Osteoblast (primary cell): ENCODE measurements at places on chromosomes 2 and 18. TPM values are rescaled to one million over a fixed set of nuclear protein-coding genes. Genes with fewer than 3 reads are reported as not detected.

- peak; percentile 31 for DNase-seq
Observed at GRCh38 chr18:12408247-12408869, 629 bp downstream of the PRELID3A start.

- no peak for DNase-seq
Observed at GRCh38 chr2:49113046-49113445, 41.3 kb downstream of the FSHR start.

DNA sequence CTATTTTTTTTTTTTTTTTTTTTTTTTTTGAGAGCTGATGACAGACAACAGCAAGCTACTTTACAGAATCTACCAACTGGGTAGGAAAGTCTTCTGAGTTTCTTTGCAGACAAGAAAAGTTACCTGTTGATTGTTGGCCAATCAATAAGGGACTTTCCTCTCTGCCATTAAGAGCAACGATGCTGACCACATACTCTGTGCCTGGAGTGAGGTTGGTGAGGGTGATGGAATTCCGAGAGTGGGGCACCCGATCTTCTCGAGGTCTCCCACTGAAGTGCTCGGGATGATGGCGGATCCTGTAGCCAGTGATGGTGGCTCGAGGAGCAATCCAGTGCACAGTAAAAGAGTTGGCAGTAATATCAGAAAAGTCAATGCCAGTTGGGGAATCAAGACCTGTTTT is 49.3 kb downstream of the FN1 start:
- no peak for DNase-seq

DNA sequence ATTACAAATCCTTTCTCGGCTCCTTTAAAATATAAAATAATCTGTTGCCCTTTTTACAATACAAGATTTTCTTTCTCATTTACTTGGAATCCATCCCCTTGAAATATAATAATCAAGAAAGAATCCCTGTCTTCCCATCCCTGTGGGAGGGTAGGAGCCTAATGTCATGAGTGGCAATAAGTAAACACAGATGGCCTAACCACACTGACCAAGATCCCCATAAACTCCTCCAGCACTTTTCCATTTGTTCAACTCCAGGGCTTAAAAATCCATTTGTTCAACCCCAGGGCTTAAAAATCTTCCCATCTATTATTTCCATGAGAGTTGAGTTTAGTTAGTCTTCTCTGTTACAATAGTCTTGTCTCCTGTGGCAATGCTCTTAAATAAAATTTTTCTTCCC is 297.6 kb downstream of the CDH7 start:
- DNase-seq: no peak

DNA sequence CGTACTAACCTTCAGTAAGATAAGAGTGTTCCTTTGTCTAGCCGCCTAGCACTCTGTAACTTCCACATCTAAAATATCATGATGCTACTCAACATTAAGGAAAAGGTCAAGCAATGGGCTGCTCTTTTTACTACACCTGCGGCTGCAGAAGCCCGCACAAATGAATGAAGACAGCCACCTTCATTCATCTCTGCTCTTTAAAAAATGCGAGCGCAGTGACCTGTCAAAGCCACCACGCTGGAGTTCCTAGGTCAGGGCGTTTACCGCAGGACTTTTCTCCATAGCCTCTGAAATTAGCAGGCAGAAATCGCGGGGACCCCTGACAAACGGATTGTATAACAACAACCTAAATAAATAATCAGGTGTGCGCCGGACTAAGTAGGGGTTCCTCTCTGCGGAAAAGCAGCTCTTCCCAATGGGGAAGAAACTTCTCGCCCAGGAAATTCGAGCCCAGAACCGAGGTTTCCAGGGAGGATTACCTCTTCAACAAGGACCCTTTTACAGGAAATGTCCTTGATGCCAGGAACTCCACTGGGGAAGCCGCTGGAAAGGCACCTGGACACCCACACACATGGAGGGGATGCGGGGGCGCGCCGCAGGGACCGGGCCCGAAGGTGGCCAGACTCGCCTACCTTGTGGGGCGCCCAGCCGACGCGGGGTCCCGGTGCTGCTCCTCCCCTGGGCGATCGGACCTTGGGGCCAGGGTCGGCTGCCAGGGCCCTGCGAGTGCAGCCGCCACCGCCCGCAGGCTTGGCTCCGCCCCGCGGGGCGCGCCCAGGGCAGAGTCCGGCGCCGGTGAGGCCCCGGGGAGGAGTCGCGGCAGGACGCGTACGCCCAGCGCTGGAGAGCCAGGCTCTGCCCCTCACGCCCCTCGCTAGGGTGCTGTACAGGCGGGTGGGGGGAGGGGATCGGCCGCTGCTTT is at the start of gene CCDC68:
Gene CCDC68 (minus strand): TSS at position 758 of the 922 bp plus-strand sequence. CDS start 16,670 bp downstream, outside the sequence.
- DNase-seq: peak; percentile 90

DNA sequence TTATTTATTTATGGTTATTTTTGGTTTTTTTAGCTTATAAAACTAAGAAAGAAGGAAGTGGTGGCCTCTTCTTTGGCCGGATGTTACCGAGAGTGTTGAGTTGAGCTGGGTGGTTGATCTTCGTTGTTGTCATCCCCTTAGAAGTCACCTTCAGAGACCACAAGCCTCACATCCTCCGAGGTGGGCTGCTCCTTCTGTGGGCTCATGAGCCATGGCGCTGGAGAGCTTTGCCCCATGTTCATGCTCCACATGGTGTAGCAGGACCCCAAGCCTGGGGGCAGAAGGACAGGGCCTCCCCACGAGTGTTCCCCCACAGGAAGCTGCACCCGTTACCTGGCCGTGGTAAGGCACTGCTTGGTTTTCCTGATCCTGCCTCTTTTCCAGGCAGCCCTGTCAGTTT is 23.4 kb downstream of the SNTG2 start:
- no peak for DNase-seq

DNA sequence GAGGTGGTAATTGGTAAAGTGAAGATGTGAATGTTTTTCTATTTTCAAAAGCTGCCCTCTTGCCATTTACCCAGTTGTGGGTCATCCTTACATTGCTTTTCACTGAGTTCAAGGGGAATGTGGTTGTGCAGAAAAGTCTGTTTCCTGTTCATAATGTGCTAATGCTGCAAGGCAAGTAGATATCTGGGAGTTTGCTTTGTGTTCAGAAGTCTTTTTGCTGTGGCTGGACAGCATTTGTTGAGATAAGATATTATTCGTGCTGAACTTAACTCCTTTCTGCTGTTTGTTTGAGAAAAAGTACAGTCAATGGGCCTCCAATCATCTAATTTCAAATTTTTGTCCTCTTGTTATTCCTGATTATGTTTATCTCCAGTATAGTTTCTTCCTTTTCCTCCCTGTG is 263.2 kb downstream of the LTBP1 start:
- no peak for DNase-seq

DNA sequence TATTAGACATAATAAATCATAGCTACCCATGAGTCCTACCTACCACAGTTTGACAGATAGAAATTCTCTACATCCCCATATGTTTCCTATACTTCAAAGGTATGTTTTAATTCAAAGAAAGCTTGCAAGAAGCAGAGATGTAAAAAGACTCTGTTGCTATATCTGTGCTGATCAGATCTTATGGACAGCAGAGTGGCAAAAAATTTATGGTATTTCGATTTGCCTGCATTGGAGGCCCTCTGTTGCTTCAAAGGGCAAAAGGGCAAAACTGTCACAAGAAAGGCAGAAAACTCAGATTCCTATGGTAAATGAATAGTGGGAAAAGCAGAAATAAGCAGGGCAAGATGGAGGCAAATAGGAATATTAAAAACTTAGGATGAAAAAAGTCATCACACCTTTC is 447.8 kb upstream of the SPHKAP start:
- no peak for DNase-seq

- DNase-seq: peak; percentile 3
Observed at GRCh38 chr2:240418311-240418710, 17.2 kb upstream of the GPC1 start.

GRCh38 chr2:30218814-30219213 is 12.5 kb upstream of the LBH start:
- no peak for DNase-seq

DNA sequence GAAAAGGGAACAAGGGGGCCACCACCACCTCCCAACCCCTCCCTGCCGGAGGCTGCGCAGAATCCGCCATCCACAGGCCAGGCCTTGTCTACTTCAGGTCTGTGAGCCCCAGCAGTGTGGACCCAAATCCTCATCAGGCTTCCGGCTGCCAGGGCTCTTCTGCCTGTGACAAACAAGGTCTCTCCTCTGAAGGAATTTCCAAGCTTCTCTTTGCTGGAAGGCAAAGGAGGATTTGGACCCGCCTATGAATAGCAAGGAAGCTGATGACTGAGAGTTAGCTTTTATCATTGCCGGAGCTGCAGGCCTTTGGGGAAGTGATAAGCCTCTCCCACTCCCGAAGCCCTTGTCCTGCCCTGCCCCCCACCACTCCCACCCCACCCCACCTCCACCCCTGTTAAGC is 93.7 kb upstream of the SH3BP4 start:
- DNase-seq: no peak

GRCh38 chr2:178404368-178404767 is 46.6 kb downstream of the PRKRA start:
- peak; percentile 86 for DNase-seq

DNA sequence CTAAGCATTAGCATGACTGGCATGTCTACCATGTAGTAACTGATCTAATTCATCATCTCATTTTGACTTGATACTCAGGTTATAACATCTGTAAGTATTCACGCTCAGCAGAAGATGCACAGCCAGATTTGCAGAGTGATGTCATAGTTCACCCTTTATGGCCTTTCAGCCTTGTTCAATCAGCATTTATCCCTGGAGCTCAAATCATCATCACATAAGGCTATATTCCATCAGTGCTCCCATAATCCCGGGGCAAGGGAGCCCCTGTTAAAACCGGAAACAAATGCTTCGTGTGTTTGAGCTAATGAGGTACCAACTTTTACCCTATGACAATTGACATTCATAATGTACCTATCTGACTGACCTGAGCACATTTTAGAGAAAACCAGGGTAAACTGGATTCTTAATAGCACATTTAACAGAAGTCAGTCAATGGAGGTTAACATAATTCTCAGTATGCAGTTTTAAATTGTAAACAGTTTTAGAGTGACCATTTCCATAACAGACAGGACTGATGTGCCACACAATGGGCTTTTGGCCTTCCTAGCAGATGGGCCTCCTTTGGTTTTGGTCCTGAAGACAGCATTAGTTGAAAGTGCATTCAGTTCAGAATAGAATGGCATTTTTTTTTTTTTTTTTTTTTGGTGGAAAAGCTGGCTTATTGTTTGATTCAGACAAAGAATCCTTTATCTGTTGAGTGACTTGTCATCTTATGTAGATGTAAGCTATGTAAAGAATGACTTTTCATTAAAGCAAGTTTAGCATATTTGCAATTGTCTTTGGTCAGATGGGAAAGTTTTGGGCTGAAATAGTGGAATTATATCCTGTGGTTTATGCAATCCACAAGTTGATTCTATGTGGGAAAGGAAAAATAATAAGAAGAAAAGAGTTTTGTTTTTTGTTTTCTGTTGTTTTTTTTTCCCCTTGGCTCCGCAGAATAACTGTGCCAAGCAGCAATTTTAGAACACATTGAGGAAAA is 866.0 kb upstream of the ACVR2A start:
- DNase-seq: no peak

DNA sequence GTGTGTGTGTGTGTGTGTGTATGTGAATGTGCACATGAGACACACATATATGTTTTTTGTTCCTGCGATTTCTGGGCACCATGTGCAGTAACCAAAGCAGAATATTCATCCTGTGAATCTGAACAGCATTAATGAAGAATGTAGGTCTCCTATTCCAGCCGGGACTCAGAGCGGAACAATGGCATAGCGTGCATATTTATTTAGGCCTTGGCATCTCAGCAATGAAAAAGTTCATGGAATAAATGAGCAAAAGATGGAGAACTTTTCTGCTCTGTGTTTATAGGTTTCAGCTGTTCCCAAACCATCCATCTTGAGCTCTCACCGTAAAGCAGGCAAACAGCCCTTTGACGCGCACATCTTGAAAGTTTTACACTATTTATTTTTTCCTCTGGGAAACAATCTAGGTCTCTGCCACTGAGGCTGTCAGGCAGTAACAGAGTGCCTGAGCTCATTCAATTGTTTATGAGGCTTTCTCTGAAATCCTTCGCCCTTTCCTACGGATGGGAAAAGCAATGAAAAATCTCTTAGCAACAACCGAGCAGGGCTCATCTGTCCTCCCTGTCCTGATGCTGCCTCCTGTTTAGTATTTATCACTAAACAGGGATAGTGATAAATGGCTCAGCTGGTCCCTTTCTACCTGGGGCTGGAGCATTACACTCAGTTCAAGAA is 146.2 kb upstream of the MSH6 start:
- peak; percentile 37 for DNase-seq

GRCh38 chr2:138948070-138948539 is 167.9 kb upstream of the NXPH2 start:
- DNase-seq: peak; percentile 59

DNA sequence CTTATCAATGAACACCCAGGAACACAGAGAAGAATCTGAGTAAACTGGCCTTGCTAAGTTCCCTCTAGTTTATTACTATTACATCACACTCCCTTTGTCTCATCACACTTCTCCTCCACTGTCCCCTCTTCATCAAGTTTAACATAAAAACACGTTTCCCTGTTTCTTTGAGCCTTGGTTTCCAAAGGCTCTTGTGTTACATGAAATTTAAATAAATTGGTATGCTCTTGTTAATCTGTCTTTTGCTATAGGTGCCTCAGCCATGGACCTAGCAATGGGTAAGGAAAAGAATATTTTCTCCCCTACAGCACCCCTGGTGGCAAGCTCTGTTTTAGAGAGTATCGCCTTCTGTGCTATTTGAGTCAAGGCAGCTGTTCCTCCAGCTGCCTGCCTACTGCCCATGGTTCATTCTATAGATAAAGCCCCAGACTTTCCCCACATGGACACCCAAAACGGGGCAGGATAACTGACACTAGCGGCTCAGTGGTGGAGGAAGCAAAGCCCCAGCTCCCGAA is 31.8 kb downstream of the TGIF1 start:
- DNase-seq: peak; percentile 35

- DNase-seq: no peak
Observed at GRCh38 chr2:26597197-26597596, 44.0 kb downstream of the CIB4 start.

GRCh38 chr2:156892467-156893281 is 364.8 kb upstream of the GALNT5 start:
- DNase-seq: no peak

The ERICH2 gene
- total RNA-seq: 0.59 TPM in 1 of 2 replicates, not detected in the other

The HOXD3 gene
- 1.1 and 2.1 TPM in 2 replicates for total RNA-seq

The CFAP53 gene
- total RNA-seq: 0.36 and 0.59 TPM in 2 replicates

The SH3BP4 gene
- 113 and 121 TPM in 2 replicates for total RNA-seq

The IHH gene
- total RNA-seq: under 0.01 and 0.29 TPM in 2 replicates

The PDIA6 gene
- 245 and 291 TPM in 2 replicates for total RNA-seq

The TMEM178A gene
- total RNA-seq: 0.29 and 0.72 TPM in 2 replicates

The CHN1 gene
- total RNA-seq: 33.7 and 54.5 TPM in 2 replicates

The DSG1 gene
- total RNA-seq: not detected in 2 replicates

The DPP10 gene
- total RNA-seq: not detected in 2 replicates
